OCI-M1 (cell line): ENCODE measurements at places on chromosomes 7 and 10.
A peak's percentile ranks its signal among the peaks of the same experiment; 100 is the strongest.

DNA sequence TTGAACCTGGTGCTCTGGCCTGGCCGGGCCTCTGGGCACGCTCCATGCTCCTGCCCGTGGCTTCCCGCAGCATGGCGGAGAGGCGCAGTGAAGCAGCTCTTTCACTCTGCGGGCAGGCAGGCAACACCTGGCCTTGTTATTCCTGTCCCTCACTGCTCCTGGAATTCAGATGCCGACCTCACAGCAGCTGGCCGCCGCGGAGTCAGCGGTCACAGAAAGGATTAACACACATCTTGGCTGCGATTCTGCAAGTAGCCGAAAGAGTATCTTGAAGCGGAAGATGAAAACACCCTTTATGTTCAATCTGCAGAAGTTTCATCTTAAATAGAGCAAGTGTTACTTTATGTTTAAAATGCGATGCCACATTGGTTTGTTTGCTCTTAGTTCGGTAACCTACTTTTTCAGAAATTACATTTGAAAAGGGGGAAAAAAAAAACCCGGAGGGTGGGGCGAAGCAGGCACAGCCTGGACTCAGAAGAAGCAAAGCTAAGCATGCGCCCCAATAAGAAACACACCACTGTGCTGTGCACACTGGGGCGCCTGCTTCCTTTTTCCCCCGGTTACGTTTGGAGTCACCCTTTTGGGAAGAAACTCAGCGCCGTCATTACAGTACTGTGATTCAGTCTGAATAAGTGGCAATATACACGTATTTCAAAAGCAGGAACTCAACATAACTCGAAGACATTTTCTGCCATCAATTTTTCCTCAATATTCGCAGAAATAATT is 42.3 kb downstream of the BRI3 start:
- no peak for DNase-seq

DNA sequence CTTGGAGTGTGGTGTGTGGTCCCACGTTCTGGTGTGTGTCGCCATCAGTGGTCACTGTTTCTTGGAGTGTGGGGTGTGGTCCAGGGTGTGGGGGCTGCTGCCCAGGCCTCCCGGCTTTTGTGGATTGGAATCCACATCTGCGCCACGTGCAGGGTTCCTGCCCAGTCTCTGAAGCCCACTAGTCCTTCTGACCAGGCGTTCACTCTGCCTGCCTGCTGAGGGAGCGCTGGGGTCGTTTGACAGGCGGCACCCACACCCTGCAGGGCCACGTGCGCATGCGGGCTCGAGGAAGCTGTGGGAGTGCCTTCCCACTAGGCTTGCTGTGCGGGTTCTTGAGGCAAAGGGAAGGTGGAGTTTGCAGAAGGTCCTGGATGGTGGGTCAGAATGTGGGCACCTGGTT is 51.4 kb downstream of the INPP5A start:
- no peak for DNase-seq

GRCh38 chr7:71615017-71615416 is 483.1 kb downstream of the GALNT17 start:
- DNase-seq: no peak

- DNase-seq: peak; percentile 92
Measured at GRCh38 chr10:99685597-99685967, 26.3 kb downstream of the ENTPD7 start.

- no peak for DNase-seq
Measured at GRCh38 chr7:50554431-50555322, 10.5 kb downstream of the DDC start.

DNA sequence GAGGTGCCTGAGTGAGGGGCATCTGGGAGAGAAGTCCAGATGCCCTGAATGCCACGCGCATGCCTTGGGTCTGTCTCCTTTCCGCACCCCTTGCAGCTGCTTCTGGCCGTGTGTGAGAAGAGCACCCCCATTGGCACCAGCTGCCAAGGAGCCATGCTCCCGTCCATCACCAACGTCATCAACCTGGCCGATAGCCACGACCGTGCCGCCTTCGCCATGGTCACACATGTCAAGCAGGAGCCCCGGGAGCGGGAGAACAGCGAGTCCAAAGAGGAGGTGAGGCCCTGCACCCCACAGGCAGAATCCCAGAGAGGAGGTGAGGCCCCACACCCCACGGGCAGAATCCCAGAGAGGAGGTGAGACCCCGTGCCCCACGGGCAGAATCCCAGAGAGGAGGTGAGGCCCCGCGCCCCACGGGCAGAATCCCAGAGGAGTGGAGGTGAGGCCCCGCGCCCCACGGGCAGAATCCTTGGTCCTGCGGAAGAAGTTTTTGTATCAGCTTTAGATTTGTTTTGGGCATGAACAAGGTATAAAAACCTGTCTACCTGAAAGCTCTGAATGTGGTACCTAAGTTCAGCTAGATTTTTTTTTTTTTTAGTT is 91.8 kb downstream of the TRRAP start:
- no peak for DNase-seq

DNA sequence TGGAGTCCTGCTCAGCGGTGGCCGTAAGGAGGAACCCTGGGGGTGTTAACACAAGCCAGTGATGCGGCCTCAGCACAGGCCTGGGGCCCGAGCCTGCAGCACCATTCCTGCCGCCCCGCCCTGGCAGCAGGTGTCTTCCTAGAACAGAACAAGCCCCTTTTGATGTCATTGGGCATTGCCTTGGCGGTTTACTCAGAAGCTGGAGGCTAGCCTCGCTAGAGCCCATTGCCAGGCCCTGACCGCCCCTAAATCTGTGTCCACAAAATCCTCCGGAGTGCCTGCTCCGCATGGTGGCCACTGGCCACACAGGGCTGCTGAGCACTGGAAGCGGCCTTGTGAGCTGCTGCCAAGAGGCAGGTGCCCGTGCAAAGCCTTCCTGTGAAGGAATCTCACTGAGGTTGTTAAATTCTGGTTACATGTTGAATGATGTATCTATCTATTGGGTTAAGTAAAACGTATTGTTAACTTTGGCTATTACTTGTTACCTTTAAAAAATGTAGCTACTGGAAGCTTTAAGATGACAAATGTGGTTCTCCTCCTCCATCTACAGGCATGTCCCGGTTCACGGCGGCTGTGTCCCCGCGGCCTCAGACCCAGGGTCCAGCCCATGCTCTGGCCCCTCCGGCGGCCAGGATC is 1.2 kb upstream of the INPP5A start:
- DNase-seq: peak; percentile 59

DNA sequence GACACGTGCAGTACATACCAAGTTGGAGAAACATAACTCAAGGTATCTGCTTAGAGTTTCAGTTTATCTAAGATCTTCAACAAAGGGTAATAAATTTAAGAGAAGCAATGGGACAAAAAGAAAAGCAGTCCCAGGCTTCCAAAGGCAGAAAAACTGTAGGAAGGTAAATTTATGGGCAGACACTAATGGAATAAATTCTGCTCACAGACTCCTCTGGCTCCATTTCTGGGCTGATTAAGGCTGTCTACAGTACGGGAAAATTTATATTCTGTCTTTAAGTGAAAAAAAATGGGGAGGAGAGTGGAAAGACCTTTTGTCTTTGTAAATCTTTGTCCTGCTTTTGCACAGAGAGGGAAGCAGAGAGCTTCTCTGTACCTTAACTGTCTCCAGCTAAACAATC is 587.5 kb upstream of the IGFBP3 start:
- no peak for DNase-seq

DNA sequence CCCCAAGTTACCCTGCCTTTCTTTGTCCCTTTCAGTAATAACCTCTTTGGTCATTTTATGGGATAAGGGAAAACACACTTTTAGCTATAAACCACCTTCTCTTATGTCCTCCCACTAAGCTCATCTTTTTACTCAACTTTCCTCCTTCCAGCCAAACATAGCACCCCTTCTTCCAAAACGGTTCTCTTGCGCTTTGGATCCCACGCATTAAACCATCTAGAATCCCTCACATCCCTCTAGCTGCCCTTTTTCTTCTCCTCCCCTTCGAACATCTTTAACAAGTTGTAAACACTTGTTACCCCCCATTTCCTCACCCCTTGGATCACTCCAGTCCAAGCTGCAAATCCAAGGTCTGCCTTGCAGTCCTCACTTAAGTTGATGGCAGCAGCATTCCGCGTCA is 13.4 kb downstream of the WAPL start:
- DNase-seq: no peak

DNA sequence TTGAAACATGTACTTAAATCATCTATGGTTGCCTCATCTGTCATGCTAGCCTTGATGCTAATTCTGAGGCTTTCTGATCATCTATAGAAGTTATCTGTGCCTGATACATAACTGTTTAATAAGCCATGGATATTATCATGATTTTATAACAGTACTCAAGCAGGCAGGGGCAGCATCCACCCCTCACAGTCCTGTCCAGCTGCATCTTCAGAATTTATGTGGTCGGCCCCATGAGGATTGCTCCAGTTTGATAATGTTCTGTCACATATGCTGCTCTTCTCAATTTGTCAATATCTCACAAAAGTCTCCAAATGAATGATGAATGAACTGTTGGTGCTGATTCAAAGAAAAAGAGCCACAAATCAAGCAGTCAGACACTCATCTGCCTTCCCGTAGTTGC is 335.1 kb upstream of the POM121L12 start:
- no peak for DNase-seq

DNA sequence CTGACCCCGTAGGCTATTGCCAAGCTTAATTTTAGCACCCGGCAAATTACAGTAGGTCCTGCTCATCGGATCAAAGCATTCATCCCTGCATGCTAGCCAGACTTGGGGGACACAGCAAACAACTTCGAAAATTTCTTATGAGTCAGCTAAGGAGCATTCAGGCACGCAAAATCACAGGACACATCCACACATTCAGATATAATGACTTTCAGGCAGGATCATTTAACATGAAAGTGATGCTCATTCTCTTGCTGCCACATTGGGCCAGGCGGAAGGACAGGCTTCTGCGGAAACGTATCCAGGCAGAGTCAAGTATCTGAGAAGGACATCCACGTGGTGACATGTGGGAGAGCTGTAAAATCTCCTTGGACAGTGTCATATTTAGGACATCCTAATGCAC is 474.0 kb upstream of the NRP1 start:
- no peak for DNase-seq

GRCh38 chr10:71280216-71280615 is 38.8 kb upstream of the SLC29A3 start:
- no peak for DNase-seq

DNA sequence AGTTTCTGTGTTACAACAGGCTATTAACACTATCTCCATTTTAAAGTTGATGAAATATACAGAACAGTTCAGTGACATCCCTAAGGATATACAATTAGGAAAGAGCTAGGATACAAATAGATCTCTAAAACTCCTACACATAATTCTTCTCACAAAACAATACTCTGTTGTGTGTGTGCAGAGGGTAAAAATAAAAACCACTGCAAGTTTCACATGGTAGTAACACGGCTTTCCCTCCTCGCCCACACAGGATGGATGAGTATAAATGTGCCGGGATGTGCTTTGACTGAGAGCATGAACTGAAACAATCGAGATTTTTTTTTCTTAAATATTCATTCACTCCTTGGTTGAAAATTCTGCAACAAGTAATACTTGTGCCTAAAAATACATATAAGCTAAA is 131.5 kb upstream of the C1QL3 start:
- DNase-seq: no peak
